ENCODE measurements at places on chromosomes 5 and 9. TPM values are rescaled to one million over a fixed set of nuclear protein-coding genes. Genes with fewer than 3 reads are reported as not detected.

Gene FGF1
- total RNA-seq: 1.2 TPM

Gene DBH
- total RNA-seq: 0.30 TPM

Gene LURAP1L
- total RNA-seq: 2.8 TPM

Gene TSTD2
- 22.9 TPM for total RNA-seq

Gene CCDC192
- not detected for total RNA-seq

Gene EQTN
- not detected for total RNA-seq

Gene PCDHB6
- 0.30 TPM for total RNA-seq

Gene DND1
- 1.3 TPM for total RNA-seq

Gene SLC22A4
- 14.0 TPM for total RNA-seq

Gene SLC6A3
- not detected for total RNA-seq

GRCh38 chr5:1098986-1099597, 12.8 kb downstream of the SLC12A7 start:
- no peak for DNase-seq

GRCh38 chr5:56698463-56699381, 116.6 kb upstream of the MAP3K1 start:
- DNase-seq: no peak

DNA sequence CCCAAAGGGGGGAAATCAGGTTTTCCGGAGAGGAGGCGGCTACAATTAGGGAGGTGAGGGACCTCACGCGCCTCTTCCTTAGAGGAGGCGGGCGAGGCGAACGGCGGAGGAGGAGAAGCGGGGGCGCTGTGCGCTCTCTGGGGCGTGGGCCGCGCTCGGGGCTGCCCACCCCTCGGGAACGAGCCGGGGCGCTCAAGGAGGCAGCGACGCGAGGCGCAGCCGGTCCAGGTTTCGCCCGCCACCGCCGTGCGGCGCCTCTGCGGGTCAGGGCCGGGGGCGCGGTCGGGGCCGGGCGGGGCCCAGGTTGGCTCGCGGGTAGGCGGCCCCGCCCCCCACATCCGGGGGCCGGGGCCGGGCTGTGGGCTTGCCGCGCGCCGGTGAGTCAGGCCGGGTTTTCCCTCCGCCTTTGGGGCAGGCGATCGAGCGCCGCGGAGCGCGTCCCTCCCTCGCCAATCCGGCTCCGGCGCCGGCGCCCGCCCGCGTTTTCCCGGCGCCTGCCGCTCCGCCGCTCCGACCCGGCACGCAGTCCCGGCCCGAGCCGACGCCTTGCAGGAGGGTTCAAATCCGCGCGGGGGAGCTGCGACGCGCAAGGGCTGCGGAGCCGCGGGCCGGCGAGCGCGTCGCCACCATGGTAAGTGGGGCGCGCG, at the start of gene N4BP3:
Gene N4BP3 (plus strand): TSS at position 392 of the 647 bp plus-strand sequence. CDS start 6,052 bp downstream, outside the sequence.
- DNase-seq: peak; percentile 65

- peak; percentile 10 for DNase-seq
These were observed 1005.5 kb upstream of the PTPRD start for GRCh38 chr9:11618241-11618805.

DNA sequence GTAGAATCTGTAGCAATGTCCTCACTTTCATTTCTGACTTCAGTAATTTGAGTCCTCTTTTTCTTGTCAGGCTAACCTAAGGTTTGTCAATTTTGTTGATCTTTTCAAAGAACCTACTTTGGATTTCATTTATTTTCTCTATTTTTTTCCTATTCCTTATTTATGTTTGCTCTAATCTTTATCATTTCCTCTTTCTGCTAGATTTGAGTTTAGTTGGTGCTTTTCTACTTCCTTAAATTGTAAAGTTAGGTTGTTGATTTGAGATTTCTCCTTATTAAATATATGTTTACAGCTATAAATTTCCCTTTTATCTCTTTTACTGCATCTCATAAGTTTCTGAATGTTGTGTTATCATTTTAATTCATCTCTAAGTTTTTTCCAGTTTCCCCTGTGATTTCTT, 75.1 kb upstream of the FAM120A start:
- DNase-seq: no peak

- DNase-seq: no peak
These were observed 78.4 kb upstream of the ATP10B start for GRCh38 chr5:160930406-160930805.

- DNase-seq: no peak
These were observed 547.2 kb downstream of the CSNK1G3 start for GRCh38 chr5:124059200-124059599.

DNA sequence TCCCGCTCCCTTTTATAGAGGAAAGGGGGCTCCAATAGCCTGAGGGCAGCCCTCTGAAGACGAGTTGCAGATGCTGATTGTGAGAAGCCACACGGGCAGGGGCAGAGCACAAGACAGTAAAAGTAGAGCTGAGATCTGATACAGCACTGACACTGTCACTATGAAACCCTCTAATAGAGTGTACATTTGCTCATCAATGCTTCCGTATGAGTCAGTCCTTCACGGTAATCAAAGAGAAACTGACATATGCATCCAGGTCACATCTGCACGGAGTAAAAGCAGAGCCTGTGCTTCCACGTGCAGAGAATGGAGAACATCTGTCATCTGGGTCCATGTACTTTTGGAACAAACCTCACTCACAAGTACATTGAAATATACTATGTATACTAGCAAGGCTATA, 60.6 kb upstream of the TMEM215 start:
- DNase-seq: no peak

GRCh38 chr5:180197016-180197702, 11.9 kb downstream of the RASGEF1C start:
- DNase-seq: no peak

DNA sequence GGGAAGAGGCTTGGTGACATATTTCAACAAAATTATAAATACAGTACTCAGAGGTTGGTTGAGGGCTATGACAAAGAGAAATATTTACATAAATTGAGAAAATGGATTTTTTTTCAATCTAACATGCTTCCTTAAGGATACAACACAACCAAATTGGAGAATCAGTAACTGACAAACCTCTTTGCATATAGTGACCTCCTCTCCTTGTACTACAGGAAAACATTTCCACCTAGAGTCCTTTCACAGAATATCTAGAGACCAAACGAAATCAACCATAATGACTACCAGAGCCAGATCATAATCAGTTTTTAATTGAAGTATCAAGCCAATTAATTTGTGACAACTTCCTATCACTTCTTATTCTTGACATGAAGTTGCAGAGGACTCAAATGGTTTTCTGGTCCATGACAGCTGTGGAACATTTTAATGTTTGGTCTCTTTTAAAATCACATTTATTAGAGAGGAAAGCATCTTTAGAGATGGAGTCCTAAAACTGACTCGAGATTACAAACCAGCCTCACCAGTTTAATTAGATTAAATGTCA, 1636.5 kb upstream of the C9orf72 start:
- no peak for DNase-seq

GRCh38 chr5:147551677-147552076, 41.8 kb upstream of the DPYSL3 start:
- DNase-seq: no peak

- DNase-seq: no peak
These were observed 1268.5 kb upstream of the C9orf72 start for GRCh38 chr9:28841775-28842174.

DNA sequence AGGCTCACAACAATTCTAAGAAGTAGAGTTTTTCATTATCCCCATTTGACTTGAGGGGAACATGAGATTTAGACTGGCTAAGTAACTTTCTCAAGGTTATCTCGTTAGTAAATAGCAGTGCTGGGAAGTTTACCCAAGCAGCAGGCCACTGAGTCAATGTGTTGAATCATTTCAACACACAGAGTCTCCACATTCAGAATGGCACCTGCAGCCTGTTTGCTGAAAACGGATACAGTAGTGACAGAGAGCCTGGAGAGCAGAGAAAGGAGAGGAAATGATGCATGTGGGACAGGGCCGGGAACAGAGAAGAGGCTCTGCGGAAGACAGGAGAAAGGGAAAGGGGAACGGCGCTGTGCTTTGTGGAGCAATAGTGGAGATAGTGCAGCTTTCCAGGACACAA, 33.5 kb upstream of the ZSWIM6 start:
- DNase-seq: no peak

DNA sequence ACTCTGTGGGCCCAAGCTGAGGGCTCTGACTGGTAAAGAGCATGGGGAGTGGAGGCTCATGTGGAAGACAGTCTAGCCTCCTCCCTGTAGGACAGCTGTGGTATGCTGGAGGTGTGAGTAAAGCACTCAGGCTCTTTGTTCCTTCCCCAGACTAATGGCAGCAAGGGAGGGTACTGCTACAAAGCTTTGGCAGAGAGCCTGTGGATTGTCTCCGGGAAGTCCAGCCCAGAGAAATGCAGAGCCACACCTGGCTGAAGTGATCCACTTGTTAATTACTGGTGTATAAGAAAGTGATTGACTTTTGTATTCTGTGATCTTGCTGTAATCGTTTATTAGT, 161.7 kb downstream of the OXCT1 start:
- no peak for DNase-seq

- DNase-seq: no peak
These were observed 1007.0 kb upstream of the NUDT12 start for GRCh38 chr5:104569621-104570020.

DNA sequence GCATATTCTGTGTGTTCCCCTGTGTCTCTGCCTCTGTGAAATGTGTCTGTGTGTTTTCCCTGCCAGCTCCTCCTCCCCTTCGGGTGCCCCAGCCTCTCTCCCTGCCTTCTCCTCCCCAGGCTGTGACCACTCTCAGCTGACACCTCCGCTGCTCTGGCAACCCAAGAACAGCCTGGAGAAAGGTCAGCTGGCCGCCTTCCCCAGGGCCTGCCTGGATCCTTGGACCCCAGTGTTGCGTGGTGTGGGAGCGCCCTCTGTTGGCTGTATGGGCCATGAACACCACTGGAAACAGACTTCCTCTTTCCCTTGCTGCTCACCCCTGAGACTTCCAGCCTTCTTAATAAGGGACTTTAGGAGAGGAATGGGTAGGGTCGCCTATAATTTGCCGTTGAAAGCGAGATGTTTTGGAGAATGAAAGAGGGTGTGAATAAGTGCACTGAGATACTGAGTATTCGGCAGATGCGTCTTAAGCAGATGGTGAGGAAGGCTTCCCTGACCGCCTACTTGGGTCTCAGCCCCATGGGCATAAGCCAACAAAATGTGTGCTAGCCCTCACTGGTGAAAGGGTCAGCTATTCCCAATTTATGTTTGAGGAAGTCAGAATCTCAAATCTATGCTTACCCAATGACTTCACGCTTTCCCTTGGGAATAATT, 114.9 kb upstream of the TRIM32 start:
- DNase-seq: peak; percentile 95

DNA sequence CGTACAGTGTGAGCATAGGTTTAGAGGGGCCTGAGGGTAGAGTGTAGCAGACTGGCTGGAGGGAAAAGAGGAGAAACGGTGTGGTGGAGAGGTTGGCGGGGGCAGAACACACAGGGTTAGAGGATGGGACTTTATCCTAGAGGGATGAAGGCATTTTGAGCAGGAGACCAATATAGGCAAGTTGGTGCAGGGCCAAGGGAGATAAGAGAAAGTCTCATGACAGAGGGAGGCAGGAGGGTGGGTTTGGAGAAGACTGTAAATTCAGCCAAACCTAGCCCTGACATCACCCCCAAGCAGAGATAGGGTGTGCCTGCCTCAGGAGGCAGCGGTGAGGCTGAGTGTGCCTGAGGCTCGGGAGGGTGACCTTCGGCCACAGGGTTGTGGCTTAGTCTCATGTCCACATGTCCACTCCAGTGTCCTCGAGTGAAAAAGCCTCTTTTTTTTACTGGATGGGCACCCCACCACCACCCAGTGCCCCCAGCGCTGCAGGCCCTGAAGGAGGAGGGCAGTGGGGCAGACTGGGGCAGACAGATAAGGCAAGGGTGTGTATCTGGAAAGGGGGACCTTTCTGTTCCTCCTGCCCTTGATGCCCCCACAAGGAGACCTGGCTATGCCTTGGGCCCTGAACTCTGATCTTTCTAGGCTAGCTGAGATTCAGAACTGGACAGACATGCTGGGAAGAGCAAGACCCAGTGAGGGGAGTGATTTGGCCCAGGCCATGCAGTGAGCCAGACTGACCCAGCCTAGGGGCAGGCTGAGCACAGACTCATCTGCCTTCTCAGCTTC, 108.7 kb downstream of the RGS3 start:
- DNase-seq: peak; percentile 7

DNA sequence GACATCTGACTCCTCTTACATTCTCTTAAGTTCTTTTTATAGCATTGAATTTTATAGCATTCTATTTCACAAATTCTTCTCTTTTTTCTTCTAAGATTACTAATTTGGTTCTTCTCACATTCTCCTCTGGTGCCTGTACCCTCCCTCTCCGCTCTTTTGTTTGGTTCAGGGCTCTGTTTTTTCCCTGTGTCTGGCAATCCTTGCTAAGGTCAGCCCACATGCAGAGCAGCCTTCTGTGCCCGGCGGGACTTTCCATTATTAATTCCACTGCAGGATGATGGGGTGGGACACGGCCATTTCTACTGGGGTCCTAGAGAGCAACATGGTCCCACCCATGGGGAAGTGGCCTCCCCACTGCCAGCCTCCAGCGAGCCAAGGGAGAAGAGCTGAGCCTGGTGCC, 9.8 kb upstream of the TRAF2 start:
- no peak for DNase-seq

Data from psoas muscle (tissue), 8 donors.